A549 treated with RU486 at 1 μM for 4 hours (cell line): ENCODE measurements at places on chromosomes 7 and 10. TPM values are rescaled to one million over a fixed set of nuclear protein-coding genes. Genes with fewer than 3 reads are reported as not detected.

FBXL13 gene
- 0.19 to 0.42 TPM (median 0.31 TPM) in 4 of 5 replicates, not detected in the other for total RNA-seq

SORBS1 gene
- 0.32 to 0.69 TPM (median 0.54 TPM) in 5 replicates for total RNA-seq

MYL10 gene
- not detected in 5 replicates for total RNA-seq

GPC2 gene
- 0.54 to 1.1 TPM (median 0.96 TPM) in 5 replicates for total RNA-seq

HECTD2 gene
- total RNA-seq: 1.2 to 4.0 TPM (median 3.7 TPM) in 5 replicates

PIP gene
- 0.28 TPM in 1 of 5 replicates, not detected in the others for total RNA-seq
